ENCODE measurements at places on chromosomes 6 and 20.

GRCh38 chr20:13947719-13948118 is 42.7 kb downstream of the SEL1L2 start:
- no peak for DNase-seq

DNA sequence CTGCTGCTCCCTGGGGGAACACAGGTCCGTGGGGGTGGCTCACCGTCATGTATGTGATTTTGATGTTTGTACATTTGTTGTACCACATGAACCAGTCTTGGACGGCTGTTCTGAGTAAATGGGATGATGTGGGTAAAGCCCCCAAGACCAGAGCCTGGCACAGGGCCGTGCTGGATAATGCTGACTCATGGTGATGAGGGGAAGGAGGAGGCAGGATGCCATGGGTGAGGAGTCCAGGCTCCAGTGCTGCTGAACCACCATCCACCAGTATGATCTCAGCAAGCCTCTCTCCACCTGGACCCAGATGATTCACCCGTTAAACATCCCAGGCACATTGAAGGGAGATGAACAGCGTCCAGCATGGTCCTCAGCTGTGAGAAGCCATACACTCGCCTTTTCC is 9.6 kb upstream of the APCDD1L start:
- no peak for DNase-seq

- DNase-seq, result no peak
These were observed 611.5 kb upstream of the IMPG1 start for GRCh38 chr6:76683985-76684384.

GRCh38 chr20:21840991-21841390 is 135.5 kb downstream of the PAX1 start:
- DNase-seq, result no peak

GRCh38 chr6:24686946-24687345 is 20.1 kb downstream of the ACOT13 start:
- DNase-seq, result peak; percentile 18

DNA sequence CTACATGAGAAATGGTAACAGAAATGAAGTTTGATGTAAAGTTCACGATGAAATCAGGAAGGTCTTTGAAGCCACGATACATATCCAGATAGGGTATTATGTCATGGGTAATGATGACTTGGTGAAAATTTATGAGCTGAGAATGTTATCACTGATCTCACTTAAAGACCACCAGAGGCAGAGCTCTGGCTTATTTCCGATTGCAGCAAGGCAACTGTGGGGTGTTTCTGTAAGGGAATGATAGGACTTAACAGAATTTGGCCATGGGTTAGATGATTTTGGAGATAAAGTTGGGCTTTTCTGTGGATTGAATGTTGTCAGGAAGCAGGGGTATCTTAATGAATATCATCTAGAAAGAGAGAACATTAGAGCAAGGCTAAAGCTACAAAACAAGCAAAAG is 508.4 kb downstream of the HDGFL1 start:
- no peak for DNase-seq

- no peak for DNase-seq
These were observed 8.0 kb upstream of the SIM1 start for GRCh38 chr6:100472674-100473073.

DNA sequence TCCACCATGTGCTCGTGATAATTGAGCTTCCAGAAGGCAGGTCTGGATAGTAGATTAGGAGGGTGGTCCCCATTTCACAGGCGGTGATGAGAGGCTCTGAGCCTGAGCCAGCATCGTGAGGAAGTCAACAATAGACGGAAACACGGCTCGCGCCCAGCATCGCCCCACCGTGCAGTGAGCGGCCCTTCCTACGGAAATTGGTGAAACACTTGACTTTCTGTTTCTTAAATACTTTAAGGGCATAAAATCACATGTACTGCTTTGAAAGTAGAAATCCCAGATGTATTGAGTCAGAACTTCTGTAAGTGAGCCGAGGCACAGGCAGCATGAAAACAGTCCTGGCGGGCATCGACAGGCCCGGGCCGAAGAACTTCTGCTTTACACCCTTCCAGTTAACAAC is 4.3 kb upstream of the KIF25 start:
- no peak for DNase-seq

- no peak for DNase-seq
These were observed 19.8 kb downstream of the ABCF1 start for GRCh38 chr6:30591008-30591407.

GRCh38 chr6:3392930-3393835 is 63.7 kb downstream of the SLC22A23 start:
- DNase-seq, result no peak

- no peak for DNase-seq
These were observed 69.9 kb downstream of the SESN1 start for GRCh38 chr6:109024784-109025183.

Data from suppressor macrophage (primary cell).